ENCODE measurements at places on chromosomes 13 and 19.

GRCh38 chr13:64782466-64782865, 2447.7 kb downstream of the PCDH9 start:
- no peak for DNase-seq

DNA sequence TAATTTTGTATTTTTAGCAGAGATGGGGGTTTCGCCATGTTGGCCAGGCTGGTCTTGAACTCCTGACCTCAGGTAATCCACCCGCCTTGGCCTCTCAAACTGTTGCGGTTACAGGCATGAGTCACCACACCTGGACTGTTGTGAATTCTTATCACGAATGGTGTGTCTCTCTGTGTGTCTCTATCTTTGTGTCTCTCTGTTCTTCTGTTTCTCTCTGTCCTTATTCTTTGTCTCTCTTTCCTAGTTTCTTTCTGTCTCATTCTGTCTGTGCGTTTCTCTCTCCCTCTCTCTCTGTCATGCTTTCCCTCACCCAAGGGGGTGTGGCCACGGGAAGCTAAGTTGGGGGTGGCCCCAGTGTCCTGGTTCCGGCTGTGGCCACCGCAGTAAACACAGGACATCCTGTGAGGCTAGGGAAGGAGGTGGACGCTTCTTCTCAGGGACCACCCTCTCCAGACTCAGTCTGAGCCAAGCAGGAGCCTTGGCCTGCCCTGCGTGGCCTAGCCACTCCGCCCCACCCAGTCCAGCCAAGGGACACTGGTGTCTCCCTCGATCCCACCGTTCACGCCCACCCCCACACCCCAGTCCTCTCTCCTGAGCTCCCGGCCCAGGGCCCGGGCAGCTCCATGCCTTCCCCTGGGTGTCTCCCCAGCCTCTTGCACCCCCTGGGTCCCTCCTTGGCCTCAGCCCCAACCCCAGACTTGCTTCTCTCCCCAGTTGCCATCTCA, 3.9 kb upstream of the PRX start:
- peak; percentile 49 for DNase-seq

DNA sequence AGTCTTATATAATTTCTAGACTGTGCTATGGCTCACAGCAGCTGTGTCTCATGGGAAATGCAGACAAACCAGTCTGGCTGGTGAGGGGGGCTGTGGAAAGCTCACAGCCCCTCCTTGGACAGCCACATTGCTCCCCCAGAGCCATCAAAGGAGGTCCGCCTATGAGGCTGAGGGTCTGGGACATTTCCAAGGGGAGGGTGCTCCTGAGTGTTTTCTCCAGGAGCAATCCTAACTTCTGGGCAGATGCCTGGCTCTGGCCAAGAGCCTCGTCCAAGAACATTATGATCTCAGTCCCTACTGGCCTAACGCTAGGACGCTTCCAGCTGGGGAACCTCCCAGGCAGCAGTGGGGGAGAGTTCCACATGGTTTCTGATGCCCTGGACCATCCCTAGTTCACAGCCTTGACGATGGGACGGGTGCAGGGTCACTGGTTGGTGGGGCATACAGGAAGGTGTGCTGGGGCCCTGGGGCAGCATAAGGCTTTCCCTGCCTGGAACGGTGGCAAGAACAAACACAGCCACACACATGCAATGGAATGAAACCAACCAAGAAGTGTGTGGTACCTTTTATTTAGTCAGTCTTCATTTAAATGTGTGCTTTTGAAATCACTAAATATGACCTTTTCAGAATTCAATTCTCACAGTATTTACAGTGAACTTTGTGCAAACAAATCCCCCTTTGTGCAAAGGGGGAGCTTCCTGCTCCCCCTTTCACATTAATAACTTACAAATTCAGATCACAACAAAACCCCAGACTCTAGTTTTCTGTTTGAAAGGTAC, 60.6 kb downstream of the CDADC1 start:
- DNase-seq, result no peak

DNA sequence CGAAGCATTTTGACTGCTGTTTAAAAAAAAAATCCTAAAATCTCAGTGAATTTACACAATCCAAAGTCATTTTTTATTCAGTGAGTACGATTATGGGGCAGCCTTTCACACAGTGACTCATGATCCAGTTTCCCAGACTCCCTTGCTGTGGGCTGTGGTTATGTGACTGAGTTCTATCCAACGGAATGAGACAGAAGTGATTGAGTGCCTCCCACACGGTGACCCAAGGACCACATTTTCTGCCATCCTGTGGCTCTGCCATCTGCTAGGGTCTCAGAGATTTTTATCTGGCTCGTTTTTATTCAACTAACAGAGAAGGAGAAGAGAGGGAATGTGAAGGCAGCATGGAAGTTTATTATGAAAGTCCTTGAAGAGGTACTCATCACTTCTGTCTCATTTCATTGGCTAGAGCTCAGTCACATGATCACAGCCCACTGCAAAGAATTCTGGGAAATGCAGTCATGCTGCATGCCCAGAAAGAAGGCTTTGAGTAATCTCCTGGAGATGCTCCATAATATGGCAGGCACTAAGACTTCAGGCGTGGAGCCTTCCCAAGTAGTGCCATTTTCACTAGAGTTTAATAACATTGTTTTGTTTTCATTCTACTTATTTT, 999.4 kb downstream of the UQCRFS1 start:
- DNase-seq, result no peak

GRCh38 chr19:18118420-18119012, 20.9 kb downstream of the MAST3 start:
- no peak for DNase-seq

DNA sequence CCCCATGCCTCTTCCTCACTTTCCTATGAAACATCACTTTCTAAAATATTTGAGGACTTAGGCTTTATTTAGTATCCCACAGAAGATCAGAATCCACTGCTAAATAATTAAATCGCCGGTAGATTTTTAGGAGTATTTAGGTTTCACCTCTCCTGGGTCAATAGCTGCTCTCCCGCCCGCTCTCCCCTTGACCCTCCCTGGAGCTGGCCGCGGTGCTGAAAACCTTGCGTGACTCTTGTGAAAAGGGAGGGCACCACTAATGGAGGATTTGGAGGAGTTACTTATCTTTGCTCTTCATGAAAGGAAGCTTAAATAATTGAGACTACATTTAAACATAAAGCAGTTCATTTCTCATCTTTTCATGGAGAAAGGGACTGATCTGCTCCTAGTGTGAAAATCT, 14.1 kb downstream of the POU4F1 start:
- DNase-seq, result no peak

DNA sequence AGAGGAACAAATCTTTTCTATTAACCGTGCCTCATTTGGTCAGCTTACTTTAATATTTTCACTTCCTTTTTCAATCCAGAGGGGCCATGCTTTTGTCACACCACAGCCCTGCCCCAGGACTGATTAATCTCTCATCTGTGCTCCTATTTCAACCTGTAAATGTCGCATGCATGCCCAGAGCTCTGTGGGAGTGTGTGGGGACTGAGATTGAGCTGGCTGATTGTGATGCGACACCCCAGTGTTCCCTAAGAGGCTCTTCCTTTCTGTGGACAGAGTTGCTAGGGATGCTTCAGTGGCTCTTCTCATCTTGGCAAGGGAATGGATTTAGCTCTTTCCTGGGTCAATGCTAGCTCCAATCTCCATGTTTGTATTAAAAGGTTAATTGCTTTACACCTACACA, 249.6 kb downstream of the TDRD3 start:
- no peak for DNase-seq

- peak; percentile 16 for DNase-seq
These were observed 32.6 kb downstream of the TFDP1 start for GRCh38 chr13:113616991-113617749.

Data from suppressor macrophage treated with lipopolysaccharide for 4 hours (primary cell).